T1000 (cell line): ENCODE measurements at places on chromosomes 1 and 21.

DNA sequence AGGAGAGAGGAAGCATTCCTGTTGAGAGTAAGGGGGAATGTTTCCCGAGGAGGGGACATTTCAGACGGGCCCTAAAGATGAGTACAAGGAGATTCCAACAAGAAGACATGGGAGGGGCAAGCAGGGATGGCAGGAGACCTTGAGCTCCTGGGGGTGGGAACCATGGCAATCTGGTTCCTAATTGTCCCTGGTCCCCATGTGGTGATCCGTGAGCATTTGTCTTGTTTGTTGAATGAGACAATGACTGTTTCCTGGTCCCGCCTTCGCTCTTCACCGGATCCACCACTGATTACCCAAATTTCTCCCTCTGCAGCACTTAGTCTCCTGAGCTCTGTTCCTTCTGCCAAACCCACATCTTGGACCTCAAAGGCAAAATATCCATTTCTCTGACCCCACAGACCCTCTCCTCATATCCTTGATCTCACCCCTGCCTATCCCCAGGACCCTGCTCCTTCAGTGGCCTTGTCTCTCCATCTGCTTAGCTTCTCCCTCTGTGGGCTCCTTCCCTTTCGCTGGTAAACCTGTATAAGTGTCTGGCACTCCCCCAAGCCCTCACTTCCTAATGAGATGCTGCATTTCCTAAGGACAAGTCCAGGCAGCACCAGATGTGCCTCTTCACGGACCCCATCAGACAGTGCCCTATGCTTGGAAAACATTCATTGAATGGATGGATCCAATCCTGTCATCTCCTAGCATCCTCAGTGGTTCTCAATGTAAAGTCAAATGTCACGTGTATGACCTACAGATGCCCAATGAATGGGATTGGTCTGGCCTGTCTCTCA is 8.3 kb upstream of the CSF1 start:
- DNase-seq = no peak

- no peak for DNase-seq
Observed at GRCh38 chr1:219871427-219872057, 56.8 kb downstream of the SLC30A10 start.

GRCh38 chr1:223135176-223135942 is 7.7 kb downstream of the TLR5 start:
- peak; percentile 8 for DNase-seq

DNA sequence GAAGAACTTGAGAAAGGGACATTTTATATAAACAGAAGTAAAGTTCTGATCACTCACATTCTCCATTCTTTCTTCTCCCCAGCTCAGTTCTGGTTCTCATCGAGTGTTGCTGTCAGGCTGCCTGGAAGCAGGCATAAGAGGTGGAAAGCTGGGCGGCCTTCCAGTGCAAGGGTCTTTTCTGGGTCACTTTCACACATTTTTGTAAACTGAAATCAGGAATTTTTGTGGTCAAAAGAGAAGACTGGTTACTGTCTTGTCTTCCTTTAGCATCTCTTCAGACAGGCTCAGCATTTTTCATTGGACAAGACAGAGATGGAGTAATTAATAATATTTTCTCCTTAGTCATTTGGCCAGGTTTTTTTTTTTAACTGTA is 93.7 kb downstream of the CTH start:
- DNase-seq = no peak

DNA sequence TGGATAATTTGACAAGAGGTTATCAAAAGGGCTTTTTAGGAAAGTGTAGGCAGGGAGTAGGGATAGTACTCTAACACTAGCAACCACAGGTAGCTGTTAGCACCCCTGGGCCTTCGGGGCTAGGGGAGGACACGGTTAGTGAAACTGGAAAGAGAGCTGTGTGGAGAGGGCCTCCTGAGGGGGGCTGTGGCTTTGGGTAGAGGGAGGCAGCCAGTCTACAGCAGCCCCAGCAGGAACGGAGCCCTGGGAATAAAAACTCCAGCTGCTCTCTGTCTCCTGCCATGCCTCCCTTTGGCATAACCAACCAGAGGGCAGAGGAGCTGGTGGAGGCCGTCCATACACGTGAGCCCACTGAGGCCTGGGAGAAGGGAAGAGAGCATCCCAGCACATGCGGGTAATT is 223.2 kb downstream of the FOXD2 start:
- DNase-seq = no peak

GRCh38 chr1:210446479-210446878 is 117.8 kb downstream of the HHAT start:
- peak; percentile 21 for DNase-seq

DNA sequence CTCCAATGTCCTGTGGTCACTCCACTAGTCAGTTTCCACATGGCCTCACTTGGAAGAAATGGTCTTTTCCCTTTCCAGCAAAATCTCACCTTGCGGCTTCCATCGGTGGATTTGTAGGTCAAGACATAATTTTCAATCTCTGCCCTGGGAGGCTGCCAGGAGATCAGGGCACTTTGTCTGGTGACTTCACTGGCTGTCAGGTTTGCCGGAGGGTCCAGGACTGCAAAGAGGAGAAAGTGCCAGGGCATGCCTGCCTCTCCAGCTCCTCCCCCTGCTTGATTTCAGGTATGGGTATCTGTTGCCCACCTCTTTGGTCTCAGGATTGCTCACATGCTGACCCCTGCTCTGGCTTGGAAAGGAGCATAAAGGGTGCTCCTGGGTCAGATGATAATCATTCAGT is 162.8 kb upstream of the KIAA0040 start:
- no peak for DNase-seq

DNA sequence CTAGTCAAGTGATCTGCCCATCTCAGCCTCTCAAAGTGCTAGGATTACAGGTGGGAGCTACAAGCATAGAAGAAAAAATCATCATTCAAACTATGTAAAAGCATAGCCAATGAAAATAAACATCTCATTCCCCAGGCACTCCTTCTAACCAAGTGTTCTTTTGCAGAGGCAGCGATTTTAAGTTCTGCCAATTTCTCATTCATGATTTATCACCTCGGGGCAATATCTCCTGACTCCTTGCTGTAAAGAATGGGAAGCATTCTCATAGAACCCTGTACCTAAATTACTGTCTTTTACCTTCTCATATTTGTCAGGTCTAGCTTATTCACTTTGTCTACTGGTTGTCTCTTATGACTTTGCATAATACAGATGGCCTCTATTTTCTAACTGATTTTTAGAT is 32.5 kb upstream of the IVNS1ABP start:
- DNase-seq = no peak

- DNase-seq = no peak
Observed at GRCh38 chr1:154839691-154840090, 30.4 kb downstream of the KCNN3 start.

DNA sequence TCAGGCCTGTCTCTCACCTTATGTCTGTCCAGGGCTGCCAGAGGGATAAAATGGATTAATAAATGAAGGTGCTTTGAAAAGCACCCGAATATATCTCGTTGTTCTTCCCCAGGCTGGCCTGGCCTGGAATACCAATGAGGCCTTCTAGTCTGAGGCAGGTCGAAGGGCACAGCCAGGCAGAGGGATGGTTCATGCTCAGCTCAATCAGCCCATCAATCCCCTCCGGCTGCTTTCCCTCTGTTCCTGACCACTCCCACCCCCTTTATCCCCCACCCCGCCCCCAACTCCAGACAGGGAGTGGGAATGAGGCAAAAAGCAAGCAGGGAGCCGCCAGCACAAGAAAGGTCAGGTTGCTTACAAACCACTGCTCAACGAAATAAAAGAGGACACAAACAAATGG is 40.0 kb upstream of the PRELP start:
- DNase-seq = no peak

- no peak for DNase-seq
Observed at GRCh38 chr21:44047996-44048560, 36.0 kb downstream of the TRAPPC10 start.

DNA sequence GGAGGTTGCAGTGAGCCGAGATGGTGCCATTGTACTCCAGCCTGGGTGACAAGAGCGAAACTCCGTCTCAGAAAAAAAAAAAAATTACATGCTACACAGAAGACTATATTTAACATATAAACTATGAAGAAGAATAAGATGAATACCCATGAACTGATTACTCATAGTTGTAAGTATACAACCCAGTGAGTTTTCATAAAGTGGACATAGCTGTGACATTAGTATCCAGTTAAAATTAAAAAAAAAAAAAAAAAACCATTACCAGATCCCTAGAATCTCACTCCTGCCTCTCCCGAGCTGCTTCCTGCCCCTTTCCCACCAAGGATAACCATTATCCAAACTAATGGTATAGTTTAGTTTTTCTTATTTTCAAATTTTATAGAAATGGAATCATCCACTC is 37.4 kb downstream of the UBE4B start:
- DNase-seq = no peak

DNA sequence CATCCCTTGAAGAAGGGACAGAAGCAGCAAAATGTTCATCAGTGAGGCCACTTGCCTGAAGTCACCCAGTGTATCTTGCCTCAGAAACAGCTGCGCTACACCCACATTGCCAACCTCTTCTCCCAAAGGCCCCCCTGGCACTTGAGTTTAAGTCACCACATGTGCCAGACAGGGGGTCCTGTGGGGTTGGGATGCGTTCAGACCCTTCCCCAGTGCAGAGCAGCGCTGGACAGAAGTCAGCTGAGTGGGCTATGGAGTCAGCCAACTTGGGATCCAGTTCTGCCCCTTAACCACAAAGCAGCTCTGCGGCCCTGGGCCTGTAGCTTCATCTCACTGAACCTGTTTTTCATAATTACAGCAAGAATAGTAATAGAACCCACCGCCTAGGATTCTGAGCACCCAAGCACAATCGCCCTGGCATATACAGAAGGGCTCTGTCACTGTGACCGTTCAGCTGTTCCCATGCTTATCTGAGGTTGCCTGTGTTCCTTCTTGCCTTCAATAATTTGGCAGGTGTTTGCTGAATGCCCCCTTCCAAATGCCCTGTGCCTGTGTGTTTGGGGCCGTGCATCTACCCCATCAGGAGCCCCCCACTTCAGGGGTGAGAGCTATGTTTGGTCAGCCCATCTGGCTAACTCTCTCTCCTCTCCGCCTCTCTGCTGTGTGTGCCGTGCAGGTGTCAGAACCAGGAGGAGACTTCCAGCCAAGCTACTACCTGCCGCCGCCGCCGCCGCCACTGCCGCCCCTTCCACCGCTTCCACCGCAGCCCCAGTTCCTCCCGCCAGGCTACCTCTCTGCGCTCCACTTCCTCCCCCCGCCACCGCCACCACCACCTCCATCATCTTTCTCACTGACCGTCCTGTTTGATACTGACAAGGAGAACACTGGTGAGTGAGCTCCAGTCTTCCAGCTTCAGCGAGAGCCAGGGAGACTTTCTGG is 5.0 kb downstream of the DMRTB1 start:
- no peak for DNase-seq

- no peak for DNase-seq
Observed at GRCh38 chr1:1199141-1199960, 7.0 kb downstream of the TNFRSF18 start.

DNA sequence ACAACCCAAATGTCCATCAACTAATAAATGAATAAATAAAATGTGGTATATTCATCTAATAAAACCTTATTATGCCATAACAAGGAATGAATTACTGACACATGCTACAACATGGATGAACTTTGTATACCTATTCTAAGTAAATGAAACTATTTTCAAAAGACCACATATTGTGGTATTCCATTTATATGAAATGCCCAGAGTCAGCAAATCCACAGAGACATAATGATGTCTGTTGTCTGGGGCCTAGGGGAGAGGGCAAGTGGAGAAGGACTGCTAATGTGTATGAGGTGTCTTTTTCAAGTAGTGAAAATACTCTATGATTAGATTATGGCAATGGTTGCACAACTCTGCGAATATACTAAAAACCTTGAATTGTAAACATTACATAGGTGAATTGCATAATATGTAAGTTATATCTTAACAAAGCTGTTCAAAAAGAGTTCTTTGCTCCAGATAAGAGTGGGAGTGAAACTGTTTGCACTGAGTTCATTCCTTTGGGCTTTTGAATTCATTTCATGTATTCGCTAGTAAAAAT is 464.2 kb downstream of the NUF2 start:
- no peak for DNase-seq

DNA sequence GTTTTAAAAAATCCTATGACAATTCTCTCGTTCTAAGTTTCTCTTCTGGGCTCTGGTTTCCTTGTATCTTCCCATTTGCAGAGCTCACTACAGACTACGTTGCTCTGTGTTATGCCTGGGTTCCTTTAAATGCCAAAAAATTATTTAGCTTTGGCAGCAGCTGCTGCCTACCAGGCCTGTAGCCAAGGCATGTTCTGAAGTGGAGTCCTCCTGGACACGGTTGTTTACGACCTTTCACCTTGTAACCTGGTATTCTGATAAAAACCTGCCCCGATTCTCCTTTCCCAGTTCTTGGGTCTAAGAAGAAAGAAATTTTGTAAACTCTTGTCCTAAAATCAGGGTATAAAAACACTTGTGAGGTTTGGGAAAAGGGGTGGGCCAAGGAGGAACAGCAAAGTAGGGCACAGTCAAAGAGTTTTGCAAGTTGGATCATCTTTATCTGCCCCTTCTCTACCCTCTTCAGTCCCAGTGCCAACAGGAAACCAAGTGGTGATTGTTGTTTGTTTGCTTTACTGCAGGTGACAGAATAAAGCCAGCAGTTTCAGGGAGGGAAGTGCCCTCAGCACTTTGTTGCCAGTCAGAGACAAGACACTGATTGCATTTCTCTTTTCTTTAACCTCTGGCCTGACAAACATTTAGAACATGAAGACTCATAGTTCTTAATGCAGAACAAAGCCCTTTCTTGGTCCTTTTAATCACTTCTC is 3.1 kb upstream of the TXNIP start:
- no peak for DNase-seq

GRCh38 chr1:31714442-31715086 is 10.7 kb upstream of the COL16A1 start:
- DNase-seq = no peak

- no peak for DNase-seq
Observed at GRCh38 chr21:26212220-26212619, 41.6 kb upstream of the APP start.

DNA sequence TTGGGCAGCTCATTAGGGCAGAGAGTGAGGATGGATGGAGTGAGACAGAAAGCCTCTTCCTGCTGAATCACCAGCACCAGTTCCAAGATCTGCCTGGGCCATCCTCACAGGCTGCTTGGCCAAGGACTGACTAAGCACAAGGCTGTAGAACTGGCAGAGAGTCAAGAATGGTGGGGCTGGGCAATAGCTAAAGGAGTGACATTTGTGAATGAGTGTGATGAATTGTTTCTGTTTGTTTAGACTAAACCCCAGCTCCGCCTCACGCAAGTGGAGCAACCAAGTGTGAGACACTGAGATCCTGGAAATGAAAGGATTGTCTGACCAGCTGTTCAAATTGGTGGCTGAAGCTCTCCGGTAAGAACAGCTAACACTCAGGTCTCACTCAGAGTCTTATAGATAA is 38.6 kb downstream of the BRINP2 start:
- peak; percentile 74 for DNase-seq
